ENCODE measurements at places on chromosomes 1 and 21.

- DNase-seq, result no peak
Observed at GRCh38 chr21:16913010-16913409, 599.8 kb upstream of the CXADR start.

DNA sequence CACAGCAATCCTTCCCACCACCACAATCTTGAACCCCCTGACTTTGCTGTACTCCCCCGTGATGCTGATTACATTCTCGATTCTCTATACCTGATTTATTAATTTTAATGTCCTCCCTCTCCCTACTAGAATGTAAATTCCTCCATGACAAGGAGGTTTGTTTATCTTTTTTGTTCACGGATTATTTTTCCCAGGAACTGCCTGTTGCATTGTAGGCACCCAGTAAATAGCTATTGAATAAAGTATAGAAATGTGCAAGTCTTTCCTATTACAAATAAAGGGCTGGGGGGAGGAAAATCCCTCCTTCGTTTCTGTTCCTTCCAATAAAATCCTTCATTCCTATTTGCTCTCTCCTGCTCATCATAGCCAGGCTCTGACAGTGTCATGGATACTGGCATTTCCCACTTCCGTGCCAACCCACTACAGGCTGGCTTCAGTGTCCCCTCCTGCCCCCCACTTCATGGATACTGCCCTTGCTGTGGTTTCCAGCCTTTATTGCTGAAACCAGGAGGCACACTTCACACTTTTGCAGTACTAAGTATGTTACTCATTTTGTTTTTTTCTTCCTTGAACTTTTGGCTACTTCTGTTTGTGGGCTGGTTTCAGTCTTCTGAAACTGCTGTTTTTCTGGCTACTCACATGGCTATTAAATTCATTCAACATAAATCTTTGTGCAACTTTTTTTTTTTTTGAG is 7.5 kb downstream of the KIF1B start:
- DNase-seq, result no peak

- no peak for DNase-seq
Observed at GRCh38 chr21:27134516-27134915, 167.6 kb upstream of the ADAMTS5 start.

DNA sequence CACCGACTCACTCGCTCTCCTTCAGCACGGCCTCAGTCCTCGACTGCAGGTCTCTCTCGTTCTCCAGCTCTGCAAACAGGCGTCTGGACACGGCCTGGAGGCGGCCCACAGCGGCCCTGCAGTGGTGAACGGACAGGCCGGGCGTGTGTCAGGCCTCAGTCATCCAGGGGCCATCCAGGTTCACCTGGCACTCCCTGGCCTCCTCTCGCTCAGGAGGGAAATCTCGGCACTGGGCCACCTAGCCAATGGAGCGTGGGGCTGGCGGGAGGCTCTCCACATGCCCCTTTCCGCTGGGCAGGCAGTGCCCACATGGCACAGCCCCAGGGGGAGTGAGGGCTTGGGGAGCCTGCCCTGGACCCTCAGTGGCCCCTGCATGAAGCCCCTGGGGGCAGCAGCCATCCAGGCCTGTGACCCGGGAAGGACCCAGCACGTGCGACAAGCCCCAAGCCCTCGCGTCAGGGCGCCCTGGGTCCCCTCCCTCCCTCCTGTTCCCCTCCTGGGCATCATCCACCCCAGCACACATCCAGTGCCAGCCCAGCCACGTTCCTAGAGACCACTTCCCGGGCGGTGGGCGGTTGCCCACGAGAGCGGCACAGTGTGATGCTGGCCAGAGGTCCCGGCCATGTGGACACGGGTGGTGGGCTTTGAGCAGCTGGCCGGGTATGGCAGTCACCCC is 18.1 kb downstream of the CFAP74 start:
- DNase-seq, result no peak

DNA sequence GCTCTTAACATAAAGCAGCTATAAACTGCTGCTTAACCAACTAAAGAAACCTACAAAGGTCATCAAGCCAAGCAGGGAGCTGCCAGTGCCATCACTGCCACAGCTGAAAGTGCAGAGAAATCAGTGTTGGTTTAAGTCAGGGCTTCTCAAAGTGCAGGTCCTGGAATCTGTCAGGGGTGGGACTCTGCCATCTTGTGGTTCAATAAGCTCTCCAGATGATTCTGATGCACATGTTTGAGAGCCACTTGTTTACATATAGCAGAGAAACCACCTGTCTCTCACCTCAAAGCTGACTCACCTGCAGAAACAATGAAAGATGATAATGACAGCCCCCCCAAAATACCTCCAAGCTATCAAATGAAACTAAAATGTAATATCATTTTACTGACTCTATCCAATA is 49.3 kb downstream of the SH3GLB1 start:
- peak; percentile 69 for DNase-seq

DNA sequence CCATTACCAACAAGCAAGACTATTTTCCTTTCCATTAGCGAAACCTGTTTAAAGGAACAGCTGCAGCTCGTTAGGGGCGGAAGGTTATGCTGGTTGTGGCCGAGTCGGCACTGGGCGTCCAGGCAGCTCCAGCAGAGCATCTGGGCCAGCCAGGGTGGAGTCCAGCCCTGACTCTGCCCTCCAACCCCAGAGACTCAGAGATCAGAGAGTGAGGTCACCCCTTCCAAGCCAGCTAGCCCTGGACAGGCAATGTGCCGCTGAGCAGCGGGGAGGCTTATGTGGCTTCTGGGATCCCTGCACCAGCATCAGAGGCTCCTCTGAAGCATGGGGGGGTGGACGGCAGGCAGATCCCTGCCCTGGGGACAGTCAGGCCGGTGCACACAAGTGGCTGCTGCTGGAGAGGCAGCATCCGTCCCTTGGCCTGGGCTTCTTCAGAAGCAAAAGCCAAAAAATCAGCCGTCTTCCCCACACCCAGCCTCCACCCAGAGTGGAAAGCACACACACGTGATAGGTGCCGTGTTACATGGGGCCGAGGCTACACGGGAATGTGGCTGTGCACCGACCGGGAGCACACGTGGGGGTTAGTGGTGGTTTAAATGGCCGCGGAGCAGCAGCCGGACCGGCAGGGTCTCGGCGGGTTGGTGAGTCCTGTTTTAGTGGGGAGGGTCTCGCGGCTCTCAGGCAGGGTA is 30.1 kb downstream of the SLC66A1 start:
- DNase-seq, result no peak

GRCh38 chr1:8625491-8625890 is 191.9 kb downstream of the RERE start:
- DNase-seq, result no peak

- DNase-seq, result no peak
Observed at GRCh38 chr1:234226819-234227165, 146.5 kb upstream of the COA6 start.

- no peak for DNase-seq
Observed at GRCh38 chr1:210626341-210626740, 297.6 kb downstream of the HHAT start.

- DNase-seq, result no peak
Observed at GRCh38 chr1:162265983-162266382, 110.7 kb downstream of the SPATA46 start.

DNA sequence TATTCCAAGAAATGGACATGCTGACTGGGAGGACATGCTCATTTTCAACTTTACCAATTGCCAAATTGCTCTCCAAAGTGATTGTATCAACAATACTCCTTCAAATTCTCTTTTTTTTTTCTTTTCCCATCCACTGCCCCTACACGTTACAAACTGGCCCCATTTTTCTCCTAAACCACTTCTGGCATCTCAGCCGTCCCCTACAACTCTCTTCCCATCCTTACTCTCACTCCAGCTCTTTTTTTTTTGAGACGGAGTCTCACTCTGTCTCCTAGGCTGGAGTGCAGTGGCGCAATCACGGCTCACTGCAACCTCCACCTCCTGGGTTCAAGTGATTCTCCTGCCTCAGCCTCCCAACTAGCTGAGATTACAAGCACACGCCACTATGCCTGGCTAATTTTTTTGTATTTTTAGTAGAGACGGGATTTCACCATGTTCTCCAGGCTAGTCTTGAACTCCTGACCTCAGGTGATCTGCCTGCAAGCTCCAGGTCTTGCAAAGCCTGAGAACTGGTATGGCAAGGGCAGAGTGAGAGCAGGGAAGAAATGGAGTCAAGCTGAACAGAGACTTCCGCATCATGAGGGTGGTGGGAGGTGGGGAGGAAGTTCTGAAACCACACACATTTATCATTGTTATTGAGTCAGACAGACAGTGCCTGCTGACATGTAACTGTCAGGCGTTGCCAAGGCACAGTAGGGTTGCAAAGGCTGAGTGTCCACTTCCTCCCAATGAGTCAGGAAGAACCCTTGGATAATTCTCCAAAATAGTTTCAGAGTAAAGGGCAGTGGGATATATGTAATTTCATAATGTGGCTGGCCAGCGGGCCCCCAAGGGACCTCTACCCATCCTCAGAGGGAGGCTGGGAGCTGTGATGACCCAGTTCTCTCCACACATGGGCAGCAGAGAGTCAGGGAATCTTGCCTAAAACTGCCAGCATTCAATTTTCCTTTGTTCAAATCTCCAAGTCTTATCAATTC is 17.4 kb downstream of the CELA3A start:
- no peak for DNase-seq

DNA sequence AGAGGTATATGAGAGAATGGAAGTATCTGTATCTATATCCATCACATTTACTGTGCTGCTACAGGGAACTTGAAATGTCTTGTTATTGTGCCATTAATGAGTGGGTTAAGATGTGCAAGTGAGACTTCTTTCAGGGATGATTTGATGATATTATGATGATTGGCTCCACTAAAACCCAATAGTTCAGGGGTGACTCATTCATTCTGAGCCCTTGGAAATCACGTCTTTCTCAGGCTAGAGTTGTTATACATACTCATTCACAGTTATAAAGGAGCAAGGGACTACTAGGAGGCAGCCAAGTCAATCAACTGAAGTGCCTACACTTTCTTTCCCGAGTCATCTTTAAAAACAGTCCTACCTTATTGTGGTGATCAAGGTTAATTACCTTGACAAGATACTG is 1109.8 kb upstream of the B3GALT2 start:
- DNase-seq, result no peak

DNA sequence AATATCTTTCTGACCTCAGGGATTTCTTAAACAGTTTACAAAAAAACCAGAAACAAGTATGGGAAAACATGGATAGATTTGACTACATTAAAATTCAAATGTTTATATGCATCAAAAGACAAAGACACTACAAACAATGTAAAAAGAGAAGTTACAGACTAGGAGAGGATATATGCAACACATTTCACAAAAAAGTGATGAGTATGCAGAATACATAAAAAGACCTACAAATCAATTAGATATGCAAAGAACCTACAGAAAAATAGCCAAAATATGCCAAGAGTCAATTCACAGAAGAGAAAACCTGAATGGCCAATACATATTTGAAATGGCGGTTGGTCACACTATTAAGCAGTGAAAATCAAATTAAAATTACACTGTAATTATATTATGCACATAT is 175.0 kb downstream of the FOXD2 start:
- no peak for DNase-seq

- DNase-seq, result no peak
Observed at GRCh38 chr1:64755361-64755760, 10.5 kb downstream of the RAVER2 start.

DNA sequence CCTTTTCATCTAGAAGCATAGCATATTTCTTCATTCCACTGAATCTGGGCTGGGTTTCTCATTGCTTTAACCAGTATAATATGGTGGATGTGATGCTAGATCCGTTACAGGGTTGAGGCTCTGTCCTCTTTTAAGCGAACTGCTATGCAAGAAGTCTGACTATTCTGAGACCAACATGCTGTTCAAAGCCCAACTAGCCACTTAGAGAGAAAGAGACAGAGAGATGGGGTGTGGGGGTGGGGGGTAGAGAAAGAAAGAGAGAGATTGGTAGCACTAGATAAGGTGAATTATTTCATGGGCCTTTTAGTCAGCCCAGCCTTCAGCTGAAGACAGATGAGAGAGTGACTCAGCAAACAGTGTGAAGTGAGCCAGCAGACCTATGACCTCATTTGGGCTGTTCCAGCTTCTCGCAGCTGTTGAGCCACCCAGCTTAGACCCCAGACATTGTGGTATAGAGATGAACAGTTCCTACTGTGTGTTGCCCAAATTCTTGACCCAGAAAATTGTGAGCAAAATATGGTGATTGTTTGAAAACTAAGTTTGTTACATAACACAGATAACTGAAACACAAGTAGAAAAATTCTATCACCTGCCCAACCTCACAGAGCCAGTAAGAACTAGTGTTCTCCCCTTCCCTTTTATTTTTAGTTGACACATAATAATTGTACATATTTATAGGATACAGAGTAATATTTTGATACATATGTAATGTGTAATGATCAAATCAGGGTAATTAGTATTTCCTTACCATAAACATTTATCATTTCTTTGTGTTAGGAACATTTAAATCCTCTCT is 40.7 kb upstream of the PRKACB start:
- no peak for DNase-seq

DNA sequence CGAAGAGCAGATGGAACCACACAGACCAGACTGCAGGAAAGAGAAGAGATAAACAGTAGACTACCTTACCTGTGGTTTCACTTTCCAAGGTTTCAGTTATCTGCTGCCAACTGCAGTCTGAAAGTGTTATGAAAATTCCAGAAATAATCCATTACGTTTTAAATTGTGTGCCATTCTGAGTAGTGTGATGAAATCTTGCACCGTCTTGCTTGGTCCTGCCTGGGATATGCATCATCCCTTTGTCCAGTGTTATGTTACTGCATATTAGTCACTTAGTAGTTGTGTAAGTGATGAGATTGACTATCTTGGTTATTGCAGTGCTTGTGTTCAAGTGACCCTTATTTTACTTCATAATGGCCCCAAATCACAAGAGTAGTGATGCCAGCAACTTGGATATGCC is 33.9 kb downstream of the DNAJC6 start:
- DNase-seq, result no peak

- no peak for DNase-seq
Observed at GRCh38 chr1:98277118-98277517, 356.3 kb upstream of the DPYD start.

DNA sequence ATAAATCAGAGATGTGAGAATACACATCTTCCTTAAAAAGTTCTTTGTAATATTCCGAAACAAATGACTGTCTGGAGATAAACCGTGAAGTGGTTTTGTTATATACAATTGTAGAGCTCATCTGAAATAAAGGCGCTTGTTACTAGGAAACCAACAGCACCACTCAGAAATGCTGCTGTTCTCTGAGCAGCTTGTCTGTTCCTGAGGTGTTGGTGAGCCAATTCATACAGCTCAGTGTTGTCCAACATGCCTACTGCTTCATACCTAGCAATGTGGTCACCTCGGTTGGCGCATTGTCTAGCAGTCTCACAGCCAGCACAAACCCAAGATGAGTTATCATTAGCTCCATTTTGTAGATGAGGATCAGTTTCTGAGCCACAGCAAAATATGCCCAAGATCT is 44.4 kb downstream of the GFI1 start:
- DNase-seq, result no peak

- DNase-seq, result no peak
Observed at GRCh38 chr1:202249436-202249835, 55.8 kb downstream of the LGR6 start.

- peak; percentile 15 for DNase-seq
Observed at GRCh38 chr1:150981177-150981804, 801 bp upstream of the ANXA9 start.

DNA sequence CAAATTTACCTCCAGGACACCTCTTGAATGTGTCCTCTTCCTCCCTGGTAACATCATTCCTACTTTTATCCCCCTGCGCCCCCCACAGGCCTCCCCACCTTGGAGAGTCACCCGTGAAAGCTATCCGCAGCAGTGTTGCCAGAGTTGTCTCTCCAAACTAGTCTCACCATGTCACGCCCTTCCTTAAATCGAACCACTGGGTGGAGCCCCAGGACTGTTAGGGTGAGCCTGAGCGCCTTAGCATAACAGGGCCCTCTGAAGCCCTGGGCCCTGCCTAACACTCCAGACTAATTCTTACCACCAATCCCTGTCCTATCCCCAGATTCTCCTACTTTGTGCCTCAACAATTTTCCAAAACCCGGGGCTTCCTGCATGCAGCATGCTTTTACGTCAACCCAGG is 35.0 kb downstream of the HSD3B2 start:
- DNase-seq, result no peak

Measured in NCI-H1105 treated with DMSO at 0.1 percent for 48 hours (cell line).